ENCODE measurements at places on chromosomes 12 and 14.

DNA sequence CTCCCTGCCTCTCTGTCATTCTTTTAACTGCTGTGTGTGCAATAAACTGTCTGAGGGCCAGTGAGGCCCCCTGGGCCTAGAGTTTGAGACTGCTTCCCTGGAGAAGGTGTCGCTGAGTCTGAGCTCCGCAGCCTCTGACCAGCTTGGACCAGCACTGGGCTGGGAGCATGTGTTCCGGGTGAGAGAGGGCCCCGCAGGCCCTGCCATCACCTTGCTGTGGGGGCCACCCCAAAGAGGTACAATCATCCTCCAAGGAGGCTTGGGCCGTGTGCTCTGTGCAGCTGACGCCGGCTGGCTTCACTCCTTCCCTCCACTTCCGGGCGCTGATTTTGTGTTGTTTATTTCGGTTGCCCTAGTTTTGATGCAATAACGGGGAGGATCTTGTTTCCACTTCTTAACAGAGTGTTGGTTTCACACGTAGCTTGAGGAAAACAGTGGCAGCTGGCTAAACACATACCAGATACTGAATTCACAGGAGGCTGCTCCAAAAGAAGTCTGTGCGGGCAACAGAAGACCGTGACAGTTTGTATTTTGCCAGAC lies 121.6 kb downstream of the TMEM132C start:
- DNase-seq, result no peak

DNA sequence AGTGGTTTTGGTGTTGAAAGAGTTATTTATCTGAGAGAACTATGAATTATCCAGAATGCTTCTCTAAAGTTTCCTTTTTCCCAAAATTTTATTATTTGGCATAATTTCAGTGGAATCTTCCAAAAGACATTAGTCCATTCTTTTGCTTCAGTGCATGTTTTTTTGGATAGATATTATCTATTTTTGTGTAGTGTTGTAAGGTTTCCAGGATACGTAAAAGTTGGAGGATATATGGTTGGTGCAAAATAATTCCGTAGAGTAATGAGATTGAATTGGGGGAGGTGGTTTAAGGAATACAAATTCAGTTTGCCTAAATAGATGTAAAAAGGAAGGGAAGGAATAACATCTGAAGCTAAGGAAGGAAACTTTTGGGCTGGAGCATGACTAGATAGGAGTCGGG lies 186.6 kb downstream of the RGS6 start:
- no peak for DNase-seq

DNA sequence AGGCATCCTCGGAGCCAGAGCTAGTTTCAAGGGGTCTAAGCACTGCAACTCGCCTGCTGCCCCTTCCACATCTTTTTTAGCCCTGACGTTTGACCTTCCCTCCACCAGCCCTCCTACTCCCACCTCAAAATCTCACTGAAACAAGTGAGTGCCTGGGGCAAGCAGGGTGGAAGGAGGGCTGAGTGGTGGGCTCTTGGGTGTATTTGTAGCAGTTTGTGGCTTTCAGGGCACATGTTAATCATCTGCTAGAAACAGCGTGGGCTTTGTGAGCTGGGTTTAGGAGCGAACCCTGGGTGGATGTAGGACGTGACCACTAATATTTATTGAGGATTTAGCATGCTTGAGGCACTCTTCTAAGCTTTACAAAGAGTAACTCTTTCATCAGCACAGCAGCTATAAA lies 390.3 kb downstream of the GRIN2B start:
- DNase-seq, result no peak

DNA sequence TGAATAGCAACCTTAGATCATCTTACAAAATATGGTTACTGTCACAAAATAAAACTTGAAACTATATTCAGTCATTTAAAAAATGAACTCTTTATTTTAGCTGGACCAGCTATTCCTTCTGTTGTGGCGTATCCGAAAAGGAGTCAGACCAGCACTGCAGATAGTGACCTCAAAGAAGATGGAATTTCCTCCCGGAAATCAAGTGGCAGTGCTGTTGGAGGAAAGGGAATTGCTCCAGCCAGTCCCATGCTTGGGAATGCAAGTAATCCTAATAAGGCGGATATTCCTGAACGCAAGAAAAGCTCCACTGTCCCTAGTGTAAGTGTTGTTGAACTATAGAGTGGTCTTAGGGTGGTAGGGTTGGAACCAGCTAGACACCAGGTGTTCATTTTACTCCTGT lies 47.7 kb downstream of the CKB start:
- no peak for DNase-seq

DNA sequence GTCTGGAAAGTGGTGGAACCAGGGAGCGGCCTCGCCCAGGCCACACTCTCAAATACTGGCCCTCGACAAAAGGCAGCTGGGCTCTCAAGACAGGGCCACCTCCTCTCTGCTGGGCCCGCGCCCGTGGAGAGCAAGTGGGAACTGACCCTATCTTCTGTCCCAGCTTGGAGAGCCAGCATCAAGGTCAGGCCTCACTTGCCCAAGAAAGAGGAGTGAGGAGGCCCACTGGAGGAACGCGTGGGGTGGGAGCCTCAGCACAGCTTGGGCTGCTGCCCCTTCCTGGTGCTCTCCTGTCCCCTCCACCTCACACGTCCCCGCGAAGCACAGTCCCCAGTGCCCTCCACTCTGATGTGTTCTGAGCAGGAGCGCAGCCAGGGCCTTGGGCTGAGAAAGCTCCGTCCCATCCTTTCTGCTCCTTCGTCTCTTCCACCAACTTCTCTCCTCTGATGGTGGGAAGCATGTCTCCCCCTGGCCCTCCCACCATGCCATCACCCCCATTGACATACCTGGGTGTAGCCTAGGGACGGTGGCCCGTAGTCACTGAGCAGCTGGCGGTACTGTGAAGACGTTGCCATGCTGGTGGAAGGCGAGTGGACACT lies 4.9 kb downstream of the CDK2AP1 start:
- no peak for DNase-seq

DNA sequence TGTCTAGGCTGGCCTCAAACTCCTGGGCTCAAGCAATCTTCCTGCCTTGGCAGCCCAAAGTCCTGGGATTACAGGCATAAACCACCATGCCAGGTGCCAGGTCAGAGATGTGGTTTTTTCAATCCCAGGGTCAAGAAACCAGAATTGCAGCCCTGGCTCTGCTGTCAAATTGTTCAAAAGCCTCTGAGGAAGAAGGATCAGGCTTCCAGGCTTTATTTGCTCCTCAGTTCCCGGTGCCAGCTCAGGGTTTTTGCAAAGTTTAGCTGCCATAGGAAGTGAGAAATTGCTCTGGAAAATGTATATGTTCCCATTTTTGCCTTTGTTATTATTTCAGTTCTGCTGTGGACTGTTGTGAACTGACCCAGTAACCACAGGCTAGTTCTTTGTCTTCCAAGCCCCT lies 28.7 kb downstream of the WNT5B start:
- no peak for DNase-seq

- no peak for DNase-seq
These were observed 1.6 kb upstream of the TXNRD1 start for GRCh38 chr12:104213952-104214351.

DNA sequence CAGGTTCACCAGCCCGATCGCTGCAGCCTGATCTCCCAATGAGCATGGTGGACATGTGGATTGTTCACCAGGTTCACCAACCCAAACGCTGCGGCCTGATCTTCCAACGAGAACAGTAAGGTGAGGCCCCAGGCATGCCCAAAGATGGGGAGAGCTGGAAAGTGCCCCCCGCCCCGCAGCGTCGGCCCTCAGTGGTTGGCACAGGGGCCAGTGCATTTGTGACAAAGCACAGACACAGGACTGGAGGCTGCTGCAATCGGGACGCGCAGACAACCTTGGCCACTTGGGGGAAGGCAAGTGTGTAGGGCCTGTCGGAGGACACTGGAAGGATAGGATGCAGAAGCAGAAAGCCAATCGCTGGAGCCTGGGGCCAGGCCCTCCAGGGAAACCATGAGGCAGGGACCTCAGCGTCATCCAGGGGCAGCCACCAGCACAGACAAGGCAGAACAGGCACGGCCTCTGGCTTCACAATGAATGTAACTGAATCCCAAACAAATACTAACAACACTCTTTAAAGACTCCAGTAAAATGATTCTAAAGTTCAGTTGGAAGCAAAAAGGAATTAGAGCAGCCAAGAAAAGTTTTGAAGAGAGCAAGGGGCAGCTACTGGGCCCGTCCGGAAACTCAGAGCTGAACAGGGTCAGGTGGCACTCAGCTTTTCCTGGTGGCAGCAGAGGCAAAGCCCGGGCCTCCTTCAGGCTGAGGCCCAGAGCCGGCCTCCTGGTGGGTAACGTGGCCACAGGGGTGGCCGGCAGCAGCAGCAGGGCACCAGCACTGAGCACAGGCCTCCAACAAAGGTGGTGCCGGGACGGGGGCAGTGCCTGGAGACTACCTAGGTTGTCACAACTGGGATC lies 13.3 kb downstream of the BRF1 start:
- DNase-seq, result no peak

DNA sequence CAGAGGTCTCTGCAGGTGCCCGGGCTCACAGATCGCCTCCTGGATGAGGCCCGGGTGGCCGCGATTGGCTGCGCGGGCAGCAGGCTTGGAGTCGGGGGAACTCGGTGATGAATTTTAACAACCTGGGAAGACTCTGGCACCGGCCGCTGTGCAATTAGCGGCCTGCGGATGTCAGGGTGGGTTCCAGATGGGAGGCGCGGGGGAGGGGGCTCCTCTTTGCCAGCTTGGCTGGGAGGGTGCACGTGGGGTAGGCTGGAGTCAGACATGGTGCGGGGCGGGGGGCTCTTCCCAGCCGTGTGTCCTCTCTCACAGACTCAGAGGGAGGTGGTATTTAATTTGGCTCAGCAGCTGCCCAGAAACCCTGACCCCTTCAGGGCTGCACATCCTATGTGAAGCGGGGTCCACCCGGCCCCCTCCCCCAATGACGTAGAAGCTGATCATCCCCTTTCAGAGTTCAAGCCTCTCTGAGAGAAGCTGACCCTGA lies 81.4 kb downstream of the KIF26A start:
- DNase-seq, result no peak

GRCh38 chr12:46230306-46230705 lies 38.5 kb downstream of the SLC38A1 start:
- no peak for DNase-seq

- no peak for DNase-seq
These were observed 28.3 kb downstream of the NGB start for GRCh38 chr14:77242752-77243151.

- no peak for DNase-seq
These were observed 1.8 kb upstream of the LRFN5 start for GRCh38 chr14:41604721-41605531.

DNA sequence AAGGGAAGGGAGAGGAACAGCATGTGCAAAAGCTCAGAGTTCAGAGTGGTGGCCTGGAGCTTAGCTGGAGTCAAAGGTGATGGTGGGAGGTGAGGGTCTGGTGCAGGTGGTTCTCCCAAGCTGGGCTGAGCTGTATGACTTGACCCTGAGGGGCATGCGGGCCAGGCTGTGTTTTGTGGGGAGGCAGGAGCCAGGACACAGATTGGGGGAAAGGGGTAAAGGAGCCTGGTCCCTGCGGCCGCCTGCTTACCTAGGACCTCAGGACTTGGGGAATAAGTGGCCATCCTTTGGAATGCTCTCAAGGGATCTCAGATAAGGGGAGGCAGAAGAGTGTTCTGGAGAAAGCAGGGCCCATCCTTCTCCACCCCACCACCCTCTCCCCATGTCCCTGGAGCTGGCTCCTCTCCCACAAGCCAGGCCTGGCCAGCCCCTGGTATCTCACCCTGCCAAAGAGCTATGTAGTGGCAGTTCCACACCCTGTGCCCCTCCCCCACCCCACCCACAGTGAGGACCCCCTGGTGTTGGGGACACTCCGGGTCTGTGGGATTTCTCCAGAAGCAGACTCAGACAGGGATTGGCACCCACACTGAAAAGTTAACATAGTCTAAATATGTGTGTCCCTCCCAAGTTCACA lies 19.9 kb upstream of the CEP170B start:
- DNase-seq, result no peak

DNA sequence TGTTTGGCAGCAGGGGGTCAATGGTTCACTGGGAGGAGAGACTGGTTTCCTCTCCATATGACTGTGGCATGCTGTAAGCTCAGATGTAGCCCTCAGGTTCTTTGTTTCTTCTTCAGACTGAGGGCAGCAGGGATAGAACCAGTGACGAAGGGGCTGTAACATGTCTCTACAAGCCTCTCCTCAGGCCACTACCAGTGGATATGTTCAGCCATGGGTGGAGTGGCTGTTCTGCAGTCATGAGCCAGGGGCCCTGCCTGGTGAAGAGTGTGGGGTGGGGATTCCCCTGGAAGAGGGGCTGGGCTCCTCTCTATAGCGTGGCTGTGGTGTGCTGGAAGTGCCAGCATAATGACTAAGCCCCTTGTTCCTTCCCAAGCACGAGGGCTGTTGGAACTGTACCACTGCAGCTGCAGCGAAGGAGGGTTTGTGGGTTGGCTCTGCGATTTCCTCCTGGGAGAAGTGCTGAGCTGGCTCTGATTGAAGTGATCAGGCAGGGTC lies 55.8 kb downstream of the CMAS start:
- DNase-seq, result no peak

DNA sequence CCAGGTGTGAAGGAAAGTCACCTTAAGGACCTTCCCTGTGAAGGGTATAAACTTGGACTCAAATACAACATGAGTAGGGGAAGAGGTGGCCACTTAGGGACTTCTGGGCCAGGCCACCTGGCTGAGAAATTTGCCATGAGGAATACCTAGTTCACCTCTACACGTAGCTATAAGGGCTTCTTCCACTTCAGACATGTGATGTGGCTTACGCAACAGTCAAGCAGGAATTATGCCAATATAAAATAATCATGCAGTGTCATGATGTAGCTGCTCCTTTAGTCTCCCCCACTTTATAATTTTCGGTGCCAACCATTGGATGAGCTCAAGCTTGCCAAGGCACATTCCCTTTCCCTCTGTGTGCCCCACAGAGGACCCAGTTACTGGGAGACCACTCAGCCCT lies 166.6 kb upstream of the BCL2L14 start:
- no peak for DNase-seq

DNA sequence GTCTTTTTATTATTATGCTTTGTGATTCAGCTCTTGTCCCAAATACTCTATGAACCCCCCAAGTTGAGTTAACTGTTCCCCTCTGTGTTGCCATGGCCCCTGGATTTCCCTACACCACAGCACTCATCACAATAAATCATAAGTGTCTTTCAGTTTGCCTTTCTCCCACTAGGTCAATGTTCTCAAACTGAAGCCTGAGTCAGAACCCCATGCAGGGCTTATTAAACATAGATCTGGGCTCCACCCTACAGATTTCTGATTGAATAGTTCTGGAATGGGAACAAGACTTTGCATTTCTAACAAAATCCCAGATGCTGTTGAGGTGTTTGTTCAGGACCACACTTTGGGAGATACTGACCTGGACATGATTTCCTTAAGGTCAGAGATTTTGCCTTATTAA lies 199.4 kb downstream of the TBX5 start:
- DNase-seq, result no peak

- no peak for DNase-seq
These were observed 11.8 kb upstream of the CEBPE start for GRCh38 chr14:23130871-23131270.

GRCh38 chr14:35414365-35414764 lies 9.8 kb upstream of the NFKBIA start:
- DNase-seq, result no peak

- DNase-seq, result no peak
These were observed 10.8 kb downstream of the BMAL2 start for GRCh38 chr12:27343255-27344000.
